ENCODE measurements at places on chromosomes 12 and 14. TPM values are rescaled to one million over a fixed set of nuclear protein-coding genes. Genes with fewer than 3 reads are reported as not detected.

SOX5 gene
- total RNA-seq = not detected

B4GALNT1 gene
- not detected for total RNA-seq

DNA sequence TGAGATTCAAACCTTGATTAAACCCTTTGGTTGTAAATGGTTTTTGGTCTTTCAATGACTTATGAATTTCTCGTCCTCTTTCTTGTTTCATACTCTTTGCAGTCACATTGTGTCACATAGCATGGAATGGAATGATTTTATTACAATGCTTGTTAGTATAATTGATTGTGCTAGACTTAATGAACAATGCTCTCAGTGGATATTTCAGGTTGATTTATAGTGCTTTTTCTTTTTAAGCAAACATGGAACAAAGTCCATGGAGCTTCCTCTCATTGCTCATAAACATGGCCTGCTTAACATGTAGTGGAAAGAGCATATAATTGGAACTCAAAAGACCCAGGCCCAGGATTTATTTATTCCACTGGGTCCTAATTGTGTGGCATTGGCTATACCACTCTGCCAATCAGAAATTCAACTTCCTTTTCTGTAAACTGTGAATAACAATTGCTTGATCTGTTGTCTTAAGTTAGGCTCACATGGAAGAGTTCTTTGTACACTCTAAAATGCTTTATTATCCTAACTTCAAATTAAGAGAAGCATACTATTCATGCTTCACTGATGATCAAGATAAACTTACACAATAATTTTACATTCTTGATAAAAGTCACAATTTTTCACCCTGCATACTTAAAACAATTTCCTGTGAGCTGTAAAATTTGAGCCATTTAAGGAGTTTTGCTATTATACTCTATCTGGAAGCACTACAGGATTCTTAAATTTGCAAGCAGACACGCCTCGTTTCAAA is 370.5 kb upstream of the PDE3A start:
- H3K27me3 ChIP-seq = no peaks in the 10 kb centered on the region
- no peaks in the 10 kb centered on the region for H3K4me1 ChIP-seq
- no peak overlapping the region for H3K27ac ChIP-seq
- no peak overlapping the region for H3K4me3 ChIP-seq
- DNase-seq = no peak
- no peaks in the 10 kb centered on the region for H3K36me3 ChIP-seq

- no peak for DNase-seq
- no peak overlapping the region for H3K4me3 ChIP-seq
- H3K27me3 ChIP-seq = no peaks in the 10 kb centered on the region
Measured at GRCh38 chr14:105255021-105255507, 6.7 kb downstream of the BTBD6 start.

- H3K4me3 ChIP-seq = no peak overlapping the region
- no peak for DNase-seq
- H3K27me3 ChIP-seq = no peaks in the 10 kb centered on the region
Measured at GRCh38 chr14:99057576-99058083, 214.4 kb downstream of the BCL11B start.

GRCh38 chr12:12482150-12482761 is 80.4 kb downstream of the DUSP16 start:
- no peaks in the 10 kb centered on the region for H3K36me3 ChIP-seq
- no peaks in the 10 kb centered on the region for H3K27me3 ChIP-seq
- peak overlapping the region; percentile 86 for H3K27ac ChIP-seq
- peak; percentile 94 for DNase-seq
- peak overlapping the region; percentile 27 for H3K4me3 ChIP-seq
